ENCODE measurements at places on chromosomes 6 and 20. TPM values are rescaled to one million over a fixed set of nuclear protein-coding genes. Genes with fewer than 3 reads are reported as not detected.

Gene NFATC2
- total RNA-seq, result 0.36 TPM

Gene VWA7
- 0.36 TPM for total RNA-seq

Gene MAP7
- 0.49 TPM for total RNA-seq

Gene ZNF391
- total RNA-seq, result 1.4 TPM

Gene OPRL1
- total RNA-seq, result 0.63 TPM

Gene PI16
- 1.5 TPM for total RNA-seq

Gene GHRH
- total RNA-seq, result not detected

Gene CASS4
- total RNA-seq, result 0.49 TPM

Gene HTR1B
- total RNA-seq, result under 0.01 TPM

Gene SIRT5
- total RNA-seq, result 4.9 TPM

Gene SIM1
- total RNA-seq, result under 0.01 TPM

Gene IL17F
- total RNA-seq, result not detected

Gene ULBP1
- 1.7 TPM for total RNA-seq

Gene LTB
- not detected for total RNA-seq

Gene TAAR2
- total RNA-seq, result not detected

Gene ABHD16B
- total RNA-seq, result not detected

Gene APOM
- not detected for total RNA-seq

Gene ENPP4
- 0.99 TPM for total RNA-seq

Gene COL11A2
- 0.74 TPM for total RNA-seq

Gene SLC22A2
- not detected for total RNA-seq

Gene CALHM6
- 1.6 TPM for total RNA-seq

Gene DHX16
- total RNA-seq, result 64.8 TPM

Gene DSTN
- 555 TPM for total RNA-seq

Gene AVP
- not detected for total RNA-seq

Gene MDN1
- total RNA-seq, result 27.8 TPM

Gene TRIM40
- total RNA-seq, result not detected

Gene BACH2
- 0.65 TPM for total RNA-seq

Gene INSM1
- total RNA-seq, result not detected

Gene MOG
- total RNA-seq, result not detected

Gene UBR2
- 28.9 TPM for total RNA-seq

Gene MLIP
- not detected for total RNA-seq

All from fibroblast of the aortic adventitia (primary cell).